ENCODE measurements at places on chromosomes 7 and 10.

DNA sequence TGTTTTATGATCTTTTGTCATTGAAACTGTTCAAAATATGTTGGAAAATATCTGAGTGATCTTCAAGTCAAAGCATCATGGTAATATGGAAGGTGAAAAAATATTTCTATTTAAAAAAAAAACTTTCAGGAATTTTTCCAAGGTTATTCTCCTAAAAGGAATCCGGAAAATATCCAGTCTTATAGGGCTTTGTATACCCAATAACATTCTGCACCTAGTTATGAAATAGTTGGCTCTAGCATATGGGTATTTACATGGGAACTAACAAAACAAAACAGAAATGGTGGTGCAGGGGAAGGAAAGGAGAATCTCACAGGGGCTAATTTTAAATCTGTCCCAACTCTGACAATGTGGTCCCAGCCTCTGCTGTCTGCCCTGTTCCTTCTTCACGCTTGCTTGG lies 167.1 kb upstream of the RHEB start:
- DNase-seq: no peak

DNA sequence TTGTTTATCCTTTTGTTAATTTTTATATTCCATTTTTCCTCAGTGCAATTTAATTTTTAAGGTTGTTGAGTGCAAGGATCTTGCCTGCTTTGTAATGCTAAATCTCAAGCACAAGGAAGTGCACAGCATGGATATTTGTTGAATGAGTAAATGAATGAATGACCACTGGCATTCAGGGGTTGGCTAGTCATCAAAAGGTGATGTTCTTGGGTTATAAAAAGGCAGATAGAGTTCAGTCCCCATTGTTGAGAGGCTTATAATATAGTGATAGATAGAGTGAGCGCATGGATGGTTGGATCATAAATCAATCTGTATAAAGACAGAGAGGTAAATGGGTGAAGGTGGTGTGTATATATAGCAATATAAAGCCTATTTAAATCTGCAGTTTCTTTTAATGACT lies 193.2 kb upstream of the KLF6 start:
- DNase-seq: no peak

DNA sequence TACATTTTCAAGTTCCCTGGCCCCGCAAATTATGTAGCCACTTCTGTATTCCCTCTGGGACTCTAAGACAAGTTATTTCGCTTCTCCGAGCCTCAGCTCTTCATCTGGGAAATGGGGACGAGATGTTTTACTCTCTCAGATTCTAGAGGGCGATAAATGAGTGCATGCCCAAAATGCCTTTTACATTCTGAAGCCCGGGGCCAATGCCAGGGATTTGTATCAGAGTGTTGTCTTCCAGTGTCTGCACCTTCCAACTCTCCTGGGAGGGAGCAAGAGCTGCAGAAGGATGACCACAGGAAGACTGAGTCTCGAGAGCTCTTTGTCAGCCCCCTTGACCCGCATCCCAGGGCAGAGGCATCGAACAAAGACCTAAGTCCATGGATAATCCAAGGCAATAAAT lies 39.9 kb downstream of the BUB3 start:
- DNase-seq: no peak

GRCh38 chr7:29798422-29798821 lies 7.9 kb upstream of the WIPF3 start:
- DNase-seq: no peak

GRCh38 chr10:4693967-4694366 lies 132.0 kb upstream of the AKR1E2 start:
- DNase-seq: no peak

GRCh38 chr7:54837168-54837567 lies 78.2 kb upstream of the SEC61G start:
- no peak for DNase-seq

DNA sequence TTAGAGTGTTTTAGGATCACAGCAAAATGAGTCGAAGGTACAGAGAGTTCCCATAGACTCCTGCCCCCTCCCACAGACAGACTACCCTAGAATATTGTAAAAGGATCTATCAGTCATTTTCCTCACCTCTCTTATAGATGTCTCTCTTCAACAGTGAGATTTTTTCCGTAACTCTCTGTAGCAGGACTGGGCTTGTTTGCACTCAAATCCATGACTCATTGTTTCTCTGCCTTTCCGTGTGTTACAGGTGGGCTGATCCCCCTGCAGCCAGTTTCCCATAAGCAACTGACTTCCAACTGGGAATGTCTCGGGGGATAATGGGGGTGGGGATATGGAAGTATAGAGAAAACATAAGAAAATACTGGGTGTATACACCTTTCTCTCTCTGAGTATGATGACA lies 921.0 kb downstream of the GATA3 start:
- no peak for DNase-seq

GRCh38 chr7:134502463-134503371 lies 24.6 kb upstream of the AKR1B10 start:
- DNase-seq: no peak

DNA sequence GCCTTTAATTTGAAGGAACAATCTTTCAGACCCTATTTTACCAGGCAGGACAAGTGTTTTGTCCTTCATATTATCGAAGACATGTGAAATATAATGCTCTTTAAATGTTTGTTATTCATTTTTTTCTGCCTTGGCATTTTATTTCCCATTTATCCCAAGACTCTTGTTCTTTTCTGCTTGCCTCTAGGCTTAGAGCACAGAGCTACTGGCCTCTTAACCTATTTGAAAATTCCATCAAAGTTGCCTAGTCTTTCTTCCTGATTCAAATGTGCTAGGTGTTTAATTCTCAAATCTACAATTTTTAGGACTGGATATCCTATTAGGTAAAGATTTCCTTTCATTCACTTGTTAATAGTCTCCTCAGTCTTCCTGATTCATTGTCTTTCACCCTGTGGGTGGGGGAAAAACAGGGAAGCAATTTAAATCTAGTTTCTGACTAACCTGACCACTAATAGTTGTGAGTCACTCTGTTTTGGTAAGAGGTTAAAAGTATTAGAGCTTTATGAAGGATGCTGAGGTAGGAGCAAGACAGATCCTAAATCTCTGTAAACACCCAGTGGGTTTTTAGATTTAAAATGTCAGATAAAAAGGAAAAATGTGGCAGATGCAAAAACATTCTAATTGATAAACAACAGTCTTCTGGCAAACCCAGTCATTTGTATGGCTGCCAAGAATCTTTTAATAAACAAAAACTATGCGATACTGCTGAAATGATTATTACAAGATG lies 1.5 kb downstream of the LIPK start:
- no peak for DNase-seq

- DNase-seq: no peak
Measured at GRCh38 chr7:94354953-94355352, 39.7 kb upstream of the COL1A2 start.

GRCh38 chr10:92502296-92502808 lies 71.5 kb downstream of the IDE start:
- DNase-seq: no peak

GRCh38 chr10:124963866-124964720 lies 22.2 kb downstream of the ZRANB1 start:
- DNase-seq: no peak

DNA sequence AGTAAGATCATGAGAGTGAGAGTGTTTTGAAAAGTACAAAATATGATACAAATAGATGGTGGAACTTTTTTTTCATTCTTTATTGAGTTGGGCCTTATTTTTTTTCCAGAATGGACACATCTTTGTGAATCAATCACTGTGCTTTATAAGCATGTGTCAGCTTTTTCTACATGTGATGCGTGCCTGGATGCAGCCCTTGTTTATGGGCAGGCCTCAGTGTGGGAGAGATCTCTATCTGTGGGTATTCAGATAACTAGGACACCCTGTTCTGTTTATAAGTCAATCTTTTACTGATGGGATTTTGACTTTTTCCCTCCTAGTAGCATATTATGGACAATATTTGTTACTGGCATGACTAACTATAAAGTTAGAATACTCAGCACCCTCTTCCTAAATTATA lies 42.9 kb upstream of the IKZF1 start:
- DNase-seq: no peak

DNA sequence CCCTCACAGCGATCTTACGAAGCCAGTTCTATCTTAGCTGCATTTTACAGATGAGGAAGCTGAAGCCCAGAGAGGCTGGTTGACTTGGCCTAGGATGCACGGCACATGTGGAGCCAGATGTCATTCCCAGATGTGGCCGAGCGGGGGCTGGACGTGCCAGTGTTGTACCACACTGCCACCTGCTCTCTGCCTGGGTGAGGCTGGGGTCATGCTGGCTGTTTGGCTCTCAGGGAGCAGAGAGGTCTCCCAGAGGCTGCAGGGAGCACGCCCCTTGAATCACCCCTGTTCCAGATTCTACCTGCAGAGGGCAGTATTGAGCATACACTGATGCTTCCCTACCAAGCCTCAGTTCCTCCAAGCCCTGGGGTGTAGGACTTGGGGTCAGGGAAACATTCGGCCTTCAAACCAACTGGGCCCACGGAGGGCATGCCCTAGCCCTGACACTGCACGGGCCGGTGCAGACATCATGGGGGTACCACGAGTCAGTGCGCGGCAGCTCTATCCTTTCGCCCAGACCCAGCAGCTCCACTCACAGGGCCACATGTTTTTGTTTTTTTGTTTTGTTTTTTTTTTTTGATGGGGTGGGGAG lies 3.8 kb upstream of the GTF2IRD1 start:
- no peak for DNase-seq

DNA sequence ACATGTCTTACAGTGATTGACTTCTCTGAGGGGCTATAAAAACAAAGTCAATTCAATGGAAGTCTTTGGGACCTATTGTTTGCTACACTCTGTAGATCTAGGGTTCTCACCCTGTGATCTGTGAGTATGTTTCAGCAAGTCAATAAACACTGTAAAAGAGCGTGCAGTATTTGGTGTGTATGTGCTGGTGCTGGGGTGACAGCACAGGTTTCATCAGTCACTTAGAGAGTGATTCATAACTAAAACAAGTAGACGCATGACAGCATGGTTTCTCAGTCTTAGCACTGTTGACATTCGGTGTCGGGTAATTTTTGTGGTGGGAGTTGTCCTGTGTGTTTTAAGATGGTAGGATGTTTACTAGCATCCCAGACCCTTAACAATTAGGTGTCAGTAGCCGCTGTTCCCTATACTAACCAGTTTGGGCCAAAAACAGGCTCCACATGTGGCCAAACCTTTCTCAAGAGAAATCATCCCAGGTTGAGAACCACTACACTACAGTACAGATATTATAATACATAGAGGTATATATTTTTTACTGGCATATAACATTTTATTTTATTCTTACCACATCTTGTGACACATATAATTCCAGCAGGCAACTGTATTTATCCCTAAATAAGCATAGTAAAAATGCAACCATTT lies 411.8 kb downstream of the ARL4A start:
- no peak for DNase-seq

GRCh38 chr10:67433276-67433675 lies 262.7 kb downstream of the CTNNA3 start:
- no peak for DNase-seq

- no peak for DNase-seq
Measured at GRCh38 chr10:132133449-132134240, 53.1 kb upstream of the DPYSL4 start.

DNA sequence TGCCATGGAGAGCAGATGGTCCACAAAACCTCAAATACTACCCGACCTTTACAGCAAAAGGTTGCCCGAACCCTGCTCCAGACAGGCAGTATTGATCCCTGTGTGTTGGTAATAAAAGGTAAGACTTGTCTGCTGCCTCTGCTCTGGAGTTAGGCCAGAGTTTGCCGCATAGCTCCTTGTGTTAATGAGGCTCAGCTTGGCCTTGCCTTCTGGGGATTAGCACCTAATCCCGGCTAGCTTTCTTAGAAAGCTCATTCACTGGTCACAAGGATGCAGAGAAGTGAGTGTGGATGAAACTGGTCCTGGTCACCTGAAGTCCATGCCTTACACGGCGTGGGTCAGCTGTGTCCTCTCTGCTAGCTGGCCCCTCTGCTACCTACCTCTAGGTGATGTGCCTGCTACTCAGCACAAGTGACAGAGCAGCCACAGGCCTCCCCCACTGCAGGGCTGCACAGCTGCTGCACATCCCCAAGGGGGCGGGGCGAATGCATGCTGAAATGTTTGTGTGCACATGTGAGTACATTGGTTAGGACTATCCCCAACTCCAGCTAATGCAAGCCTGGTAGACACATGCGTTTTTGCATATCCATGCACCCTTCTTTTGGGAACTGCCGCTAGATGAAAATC lies 31.7 kb upstream of the SYPL1 start:
- DNase-seq: no peak

GRCh38 chr10:114686013-114686412 lies 27.9 kb upstream of the ABLIM1 start:
- DNase-seq: no peak

GRCh38 chr10:89494068-89494467 lies 41.3 kb downstream of the SLC16A12 start:
- no peak for DNase-seq

DNA sequence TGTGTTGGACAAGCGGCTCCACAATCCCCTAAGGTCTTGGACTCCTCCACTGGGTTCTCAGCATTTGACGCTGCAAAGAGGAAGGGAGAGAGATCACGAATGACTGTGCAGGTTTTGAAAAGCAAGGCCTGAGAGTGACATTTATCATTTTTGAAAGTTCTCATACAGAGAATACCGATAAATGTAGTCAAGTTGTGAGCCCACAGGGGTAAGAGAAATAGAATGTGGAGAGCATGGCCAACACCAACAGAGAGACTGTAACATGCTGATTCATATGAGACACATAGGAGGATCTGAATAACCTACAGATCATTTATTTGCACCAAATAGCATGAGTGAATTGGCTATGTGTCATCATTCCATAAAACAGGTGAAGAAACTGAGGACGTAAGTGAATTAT lies 230.5 kb upstream of the MBL2 start:
- DNase-seq: no peak

DNA sequence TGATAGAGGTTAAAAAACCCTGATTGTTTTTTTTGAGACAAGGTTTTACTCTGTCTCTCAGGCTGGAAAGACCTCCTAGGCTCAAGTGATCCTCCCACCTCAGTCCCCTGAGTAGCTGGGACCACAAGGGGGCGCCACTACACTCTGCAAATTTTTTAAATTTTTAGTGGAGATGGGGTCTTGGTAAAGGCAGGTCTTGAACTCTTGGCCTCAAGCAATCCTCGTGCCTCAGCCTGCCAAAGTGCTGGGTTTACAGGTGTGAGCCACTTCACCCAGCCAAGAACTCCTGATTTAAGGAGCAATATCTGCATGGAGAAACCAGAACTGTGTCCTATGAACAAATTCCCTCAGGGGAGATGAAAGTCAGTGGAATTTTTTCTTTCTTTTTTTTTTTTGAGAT lies 7.3 kb upstream of the KLHDC10 start:
- no peak for DNase-seq

DNA sequence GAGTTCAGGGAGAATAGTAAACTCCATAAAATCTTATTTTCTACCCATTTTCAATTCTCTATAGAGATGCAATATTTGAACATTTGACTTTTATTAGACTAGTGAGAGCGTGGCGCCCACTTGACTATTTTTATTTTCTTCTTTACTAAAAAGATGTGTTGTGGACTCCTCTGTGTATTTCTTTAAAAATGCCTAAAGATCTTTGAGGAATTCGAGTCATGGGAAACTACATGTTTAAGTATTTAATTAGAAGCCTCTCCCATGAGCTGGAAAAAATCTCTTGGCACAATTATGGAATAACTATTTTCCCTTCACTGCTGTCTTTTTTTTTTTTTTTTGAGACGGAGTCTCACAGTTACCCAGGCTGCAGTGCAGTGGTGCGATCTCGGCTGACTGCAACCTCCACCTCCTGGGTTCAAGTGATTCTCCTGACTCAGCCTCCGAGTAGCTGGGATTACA lies 124.2 kb downstream of the ARHGAP12 start:
- no peak for DNase-seq

All from mesenteric fat pad (tissue), 1 donor.